ENCODE measurements at places on chromosomes 3 and 15.

DNA sequence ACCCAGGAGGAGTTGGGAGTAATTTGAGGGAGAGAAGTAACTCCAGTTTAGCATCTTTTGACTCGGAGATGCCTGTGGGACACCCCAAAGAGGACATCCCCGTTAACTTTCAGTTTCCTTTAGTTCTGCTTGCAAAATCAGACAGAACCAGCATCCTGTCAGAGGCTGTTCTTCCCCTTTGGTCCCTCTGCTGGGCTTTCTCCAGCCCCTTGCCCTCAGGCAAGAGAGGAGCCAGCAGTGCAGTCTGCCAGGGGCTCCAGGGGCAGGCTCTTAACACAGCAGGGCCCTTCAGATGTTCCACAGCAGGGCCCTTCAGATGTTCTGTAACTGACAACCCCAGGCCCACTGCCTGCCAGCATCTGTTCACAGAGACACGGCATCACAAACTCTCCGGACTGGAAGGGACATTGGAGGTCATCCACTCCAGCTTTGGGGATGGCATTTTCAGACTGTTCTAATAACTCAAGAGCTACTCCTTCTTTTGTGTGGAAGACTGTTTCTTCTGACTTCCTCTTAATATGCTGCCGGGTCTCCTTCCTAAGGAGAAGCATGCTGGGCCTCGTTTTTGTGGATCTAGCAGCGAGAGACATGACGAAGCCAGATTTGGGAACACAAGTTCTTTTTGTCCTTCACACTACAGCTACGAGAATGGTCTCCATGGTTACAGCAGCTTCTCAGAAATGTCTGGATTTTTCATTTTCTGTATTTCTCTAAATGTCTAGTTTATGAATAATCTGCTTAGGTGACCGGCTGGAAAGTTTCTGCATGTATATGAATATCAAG lies 51.9 kb downstream of the KY start:
- no peak for DNase-seq
- no peak overlapping the region for H3K27ac ChIP-seq
- H3K27me3 ChIP-seq = no peaks in the 10 kb centered on the region

- H3K4me3 ChIP-seq = no peak overlapping the region
- no peak for DNase-seq
- no peaks in the 10 kb centered on the region for H3K4me1 ChIP-seq
- H3K27ac ChIP-seq = no peak overlapping the region
- no peaks in the 10 kb centered on the region for H3K36me3 ChIP-seq
- no peaks in the 10 kb centered on the region for H3K27me3 ChIP-seq
Observed at GRCh38 chr3:3815206-3815605, 16.0 kb downstream of the LRRN1 start.

GRCh38 chr3:182259579-182259978 lies 533.7 kb upstream of the ATP11B start:
- H3K27me3 ChIP-seq = peaks cover 19% of the 10 kb centered on the region
- H3K36me3 ChIP-seq = no peaks in the 10 kb centered on the region
- no peak overlapping the region for H3K27ac ChIP-seq
- H3K4me3 ChIP-seq = no peak overlapping the region

GRCh38 chr15:67305506-67305905 lies 50.9 kb downstream of the IQCH start:
- no peaks in the 10 kb centered on the region for H3K27me3 ChIP-seq
- no peaks in the 10 kb centered on the region for H3K36me3 ChIP-seq
- H3K27ac ChIP-seq = no peak overlapping the region
- no peak overlapping the region for H3K4me3 ChIP-seq
- no peak for DNase-seq
